ENCODE measurements at places on chromosomes 5 and 9.

- DNase-seq, result no peak
Observed at GRCh38 chr5:165573445-165573844, 2068.0 kb downstream of the MAT2B start.

DNA sequence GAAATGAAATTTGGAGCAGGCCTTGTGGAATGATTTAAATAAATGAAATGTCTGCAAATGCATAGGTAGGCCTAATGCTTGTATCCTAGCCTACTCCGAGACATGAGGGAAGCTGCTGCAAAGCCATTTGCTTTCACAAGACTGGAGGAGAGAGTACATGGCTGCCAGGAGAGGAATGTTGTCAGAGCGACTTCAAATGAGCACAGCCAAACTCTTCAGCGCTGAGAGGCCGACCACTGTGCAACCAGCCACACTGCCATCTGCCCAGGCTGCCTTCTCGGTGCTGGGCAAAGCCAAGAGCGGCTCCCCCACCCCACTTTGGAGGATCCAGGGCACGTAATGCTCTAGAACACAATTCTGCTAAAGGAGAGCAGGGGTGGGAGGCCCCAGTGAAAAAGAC, 122.6 kb downstream of the RASEF start:
- no peak for DNase-seq

DNA sequence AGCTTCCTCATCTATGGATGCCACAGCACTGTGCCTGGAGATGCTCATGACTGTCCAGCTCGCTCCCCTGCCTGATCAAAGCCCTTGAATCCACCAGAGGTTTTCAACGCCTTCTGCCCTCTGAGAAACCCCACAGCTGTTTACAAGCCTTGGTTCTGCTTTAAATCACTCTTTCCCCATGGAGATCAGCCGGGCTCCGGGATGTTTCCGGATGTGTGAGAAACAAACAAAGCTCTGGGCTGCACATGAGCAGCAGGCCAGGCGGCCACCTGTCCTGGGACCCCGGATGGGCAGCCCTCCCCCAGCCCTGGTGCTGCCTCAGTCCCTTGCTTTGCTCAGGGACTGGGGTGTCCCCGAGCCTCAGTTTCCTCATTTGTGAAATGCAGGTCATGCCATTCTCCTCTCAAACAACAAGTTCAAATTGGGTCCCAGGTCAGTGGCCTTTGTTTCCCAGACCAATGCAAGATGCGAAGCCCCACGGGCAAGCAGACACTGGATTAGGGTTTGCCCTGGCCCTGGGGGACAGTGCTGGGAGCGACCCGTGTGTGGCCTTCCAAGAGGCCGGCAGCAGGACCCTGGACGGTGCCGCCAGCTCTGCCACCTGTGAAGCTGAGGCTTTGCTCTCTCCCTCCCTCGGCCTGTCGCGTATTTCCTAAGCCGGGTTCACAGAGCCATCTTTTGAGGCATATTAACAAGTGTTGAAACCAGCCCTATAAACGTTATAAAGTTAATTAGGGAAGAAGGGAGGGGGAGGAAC, 42.4 kb upstream of the PHYKPL start:
- no peak for DNase-seq

DNA sequence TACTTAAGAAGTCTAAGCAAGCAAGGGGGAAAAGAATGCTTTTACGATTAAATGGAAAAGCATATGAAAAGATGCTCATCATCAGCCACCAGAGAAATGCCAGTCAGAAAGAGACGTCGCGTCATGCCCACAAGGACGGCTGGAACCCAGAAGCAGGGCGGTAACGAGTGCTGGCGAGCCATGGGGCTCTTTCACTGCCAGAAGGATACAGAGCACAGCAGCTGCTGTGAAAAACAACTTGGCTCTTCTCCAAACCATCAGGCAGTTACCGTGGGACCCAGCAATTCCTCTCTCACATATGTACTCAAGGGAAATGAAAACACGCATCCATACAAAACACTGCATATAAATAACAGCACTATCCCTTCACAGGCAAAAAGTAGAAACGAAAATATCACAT, 95.5 kb downstream of the CAMSAP1 start:
- no peak for DNase-seq

DNA sequence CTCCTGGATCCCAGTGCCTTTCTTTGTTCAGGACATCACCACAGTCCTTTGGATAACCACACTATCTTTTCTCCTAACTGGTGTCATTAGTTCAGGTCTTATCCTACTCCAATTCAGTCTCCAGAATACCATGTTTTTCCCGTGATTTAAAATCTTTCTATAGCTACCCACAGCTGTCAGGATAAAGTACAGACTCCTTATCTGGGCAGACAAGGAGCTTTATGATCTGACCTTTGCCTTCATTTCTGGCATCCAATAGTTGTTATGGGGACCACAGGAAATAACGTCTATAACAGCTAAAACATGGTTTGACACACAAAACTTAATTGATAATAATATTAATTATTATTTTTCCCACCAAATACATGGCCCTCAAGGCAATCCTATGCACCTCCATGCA, 125.6 kb downstream of the ARL15 start:
- no peak for DNase-seq

GRCh38 chr9:17521100-17521855, 57.6 kb upstream of the SH3GL2 start:
- no peak for DNase-seq

GRCh38 chr9:34547960-34548611, 25.3 kb upstream of the ENHO start:
- DNase-seq, result peak; percentile 22

GRCh38 chr5:82594097-82594496, 315.9 kb upstream of the RPS23 start:
- DNase-seq, result no peak

GRCh38 chr9:134793288-134794188, 87.1 kb upstream of the FCN2 start:
- DNase-seq, result no peak

DNA sequence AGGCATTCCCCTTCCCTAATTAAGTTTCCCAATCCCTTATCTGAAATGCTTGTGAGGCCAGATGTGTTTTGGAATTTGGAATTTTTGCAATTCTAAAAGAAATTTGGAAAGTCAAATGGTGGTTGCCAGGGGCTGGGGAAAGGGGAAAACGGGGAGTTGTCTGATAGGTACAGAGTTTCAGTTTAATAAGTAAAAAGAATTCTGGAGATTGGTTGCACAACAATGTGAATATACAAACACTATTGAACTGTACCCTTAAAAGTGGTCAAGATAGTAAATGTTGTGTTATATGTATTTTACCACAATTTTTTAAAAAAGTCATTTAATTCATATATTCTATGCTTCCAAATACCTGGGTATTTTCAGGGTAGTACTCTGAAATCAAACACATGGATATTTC, 154.5 kb downstream of the ADAMTS12 start:
- DNase-seq, result no peak

- DNase-seq, result no peak
Observed at GRCh38 chr5:45171563-45171962, 362.8 kb downstream of the MRPS30 start.

DNA sequence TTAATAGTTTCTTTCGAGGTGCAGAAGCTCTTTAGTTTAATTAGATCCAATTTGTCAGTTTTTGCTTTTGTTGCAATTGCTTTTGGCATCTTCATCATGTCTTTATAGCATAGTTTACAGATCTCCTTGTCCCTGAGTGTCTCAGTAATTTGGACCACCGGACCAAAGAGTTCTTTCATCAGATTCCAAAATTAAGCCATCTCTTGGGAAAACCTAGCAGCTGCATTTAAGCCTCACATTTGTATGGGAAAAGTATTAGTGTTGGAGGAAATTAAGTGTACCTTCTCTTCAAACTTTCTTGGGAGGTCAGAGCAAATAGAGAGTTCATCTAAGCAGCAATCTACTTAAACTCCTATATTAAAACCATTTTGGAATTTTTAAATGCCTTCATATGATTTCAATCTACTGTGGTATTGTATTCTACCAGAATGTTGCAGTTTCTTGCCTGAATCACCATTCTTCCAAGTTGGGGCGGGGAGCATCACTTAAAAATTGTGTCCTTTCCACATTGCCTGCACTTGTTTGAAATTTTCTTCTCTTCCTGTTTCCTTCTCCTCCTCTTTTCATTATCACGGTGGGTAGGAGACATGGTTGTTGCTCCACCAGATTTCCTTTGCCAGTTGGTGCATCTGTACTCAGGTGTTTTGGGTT, 97.3 kb upstream of the DAB2 start:
- no peak for DNase-seq

- no peak for DNase-seq
Observed at GRCh38 chr5:73032635-73033034, 76.8 kb downstream of the FCHO2 start.

DNA sequence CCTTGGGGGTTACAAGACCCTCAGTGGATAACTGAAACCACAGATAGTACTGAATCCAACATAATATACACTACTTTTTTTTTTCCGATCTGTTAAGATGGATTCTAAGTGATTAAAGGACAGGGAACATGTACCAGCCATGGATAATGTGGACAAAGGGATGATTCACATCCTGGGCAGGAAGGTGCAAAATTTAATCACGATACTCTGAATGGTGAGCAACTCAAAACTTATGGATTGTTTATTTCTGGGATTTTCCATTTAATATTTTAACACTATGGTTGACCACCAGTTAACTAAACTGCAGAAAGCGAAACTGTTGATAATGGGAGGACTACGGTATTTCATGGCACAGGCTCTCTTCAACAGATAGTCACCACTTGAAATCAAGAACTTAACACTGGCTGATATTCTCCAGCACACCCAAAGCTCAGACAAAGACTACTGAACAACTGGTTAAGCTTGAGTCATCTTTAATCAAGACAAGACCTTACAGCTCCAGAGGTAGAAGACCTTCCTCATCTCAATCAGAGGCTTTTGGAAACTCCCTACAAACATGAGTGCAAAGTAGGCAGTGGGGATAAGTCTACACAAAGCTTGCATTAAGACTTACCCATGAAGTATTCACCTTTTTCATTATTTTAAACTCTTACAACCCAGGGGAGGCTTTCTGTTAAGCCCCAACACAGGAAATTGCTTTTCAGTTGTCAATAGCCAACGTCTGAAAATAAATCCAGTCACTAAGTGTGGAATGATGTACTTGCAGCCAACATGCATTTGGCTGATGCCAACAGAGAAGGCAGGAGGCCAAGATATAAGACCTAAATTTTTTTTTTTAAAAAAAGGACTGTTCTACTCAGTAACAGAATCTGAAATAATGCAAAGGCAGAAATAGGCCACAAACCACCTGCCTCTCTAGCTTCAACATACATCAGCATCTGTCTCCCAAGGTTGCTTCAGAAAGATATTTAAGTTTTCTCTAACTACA, 78.7 kb downstream of the ELAVL2 start:
- DNase-seq, result no peak

GRCh38 chr5:39968381-39968780, 543.6 kb upstream of the DAB2 start:
- no peak for DNase-seq

DNA sequence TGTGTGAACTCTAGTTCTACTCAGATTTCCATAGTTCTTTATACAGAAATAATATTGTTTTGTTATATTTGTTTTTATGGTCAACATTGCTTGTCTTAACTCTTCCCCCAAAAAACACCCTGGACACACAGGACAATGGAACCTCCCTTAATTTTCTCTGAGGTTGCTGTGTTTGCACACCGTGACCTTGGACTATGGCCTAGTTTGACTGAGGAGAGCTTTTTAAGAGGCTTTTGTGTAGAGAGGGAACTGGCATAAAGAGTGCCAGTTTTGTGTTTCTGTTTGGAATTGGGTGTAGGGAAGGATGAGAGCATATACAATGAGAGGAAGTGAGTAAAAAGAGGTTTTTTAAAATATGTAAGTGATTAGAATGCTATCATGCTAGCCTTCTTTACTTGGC, 101.1 kb upstream of the MEF2C start:
- DNase-seq, result no peak

DNA sequence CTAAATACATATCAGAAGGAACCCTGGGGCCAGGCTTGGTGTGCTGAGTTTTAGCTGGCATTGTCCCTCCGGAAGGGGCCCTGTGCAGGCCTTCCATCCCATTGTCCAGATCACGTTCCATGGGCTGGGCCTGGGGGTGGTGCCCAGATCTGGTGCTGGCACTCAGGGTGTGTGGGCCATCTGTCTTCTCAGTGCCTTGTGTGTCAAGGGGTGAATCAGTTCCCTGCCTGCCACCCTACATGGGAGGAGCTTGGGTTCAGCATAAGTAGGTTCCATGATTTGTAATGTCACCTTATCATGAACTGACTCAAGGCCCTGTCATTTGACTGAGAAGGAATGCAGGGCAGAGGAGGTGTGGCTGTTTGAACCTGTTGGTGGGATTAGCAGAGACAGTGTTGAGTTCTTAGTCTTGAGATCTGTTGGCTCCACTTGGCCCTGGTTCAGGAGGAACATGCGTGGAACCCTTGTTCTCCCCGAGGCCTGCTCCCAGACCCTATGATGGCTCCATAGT, 176.8 kb downstream of the MACROH2A1 start:
- DNase-seq, result peak; percentile 8

DNA sequence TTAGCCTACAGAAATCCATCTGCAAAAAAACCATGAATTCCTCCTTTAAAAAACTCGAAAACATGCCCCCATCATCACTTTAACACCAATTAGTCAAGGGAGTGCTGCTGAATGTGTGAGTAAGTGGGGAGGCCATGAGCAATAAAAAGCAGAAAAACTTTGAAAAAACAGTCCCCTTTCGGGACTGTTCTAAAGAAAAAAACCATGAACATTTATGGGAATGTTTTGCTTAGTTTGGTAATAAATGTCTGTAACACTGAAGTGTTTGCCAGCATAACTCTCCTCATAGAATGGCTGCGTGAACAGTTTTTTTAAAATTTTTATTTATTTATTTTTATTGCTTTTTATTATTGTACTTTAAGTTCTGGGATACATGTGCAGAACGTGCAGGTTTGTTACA, 99.4 kb upstream of the TARS1 start:
- DNase-seq, result no peak

- DNase-seq, result no peak
Observed at GRCh38 chr5:143583409-143583808, 179.9 kb upstream of the NR3C1 start.

GRCh38 chr5:107129051-107129450, 541.7 kb downstream of the EFNA5 start:
- DNase-seq, result no peak

DNA sequence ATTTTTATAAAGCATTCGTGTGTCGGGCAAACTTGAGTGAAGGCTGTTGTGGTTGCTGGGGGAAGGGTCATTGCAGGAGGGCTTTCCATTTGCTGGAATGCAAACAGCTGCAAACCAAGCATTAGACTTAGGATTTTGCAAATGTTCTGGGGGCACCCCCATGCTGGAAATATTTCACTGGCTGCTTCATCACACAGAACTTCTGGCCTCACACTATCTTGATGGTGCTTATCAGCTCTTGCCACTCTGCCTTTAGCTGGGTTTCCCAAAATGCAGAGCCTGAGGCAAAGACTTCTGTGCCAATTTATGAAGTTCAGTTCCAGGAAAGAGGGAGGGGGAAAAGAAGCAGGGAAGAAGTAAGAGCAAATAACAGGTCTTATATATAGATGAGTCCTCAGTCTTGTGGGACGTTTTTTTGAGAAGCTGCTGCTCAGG, 8.6 kb upstream of the COL15A1 start:
- no peak for DNase-seq

DNA sequence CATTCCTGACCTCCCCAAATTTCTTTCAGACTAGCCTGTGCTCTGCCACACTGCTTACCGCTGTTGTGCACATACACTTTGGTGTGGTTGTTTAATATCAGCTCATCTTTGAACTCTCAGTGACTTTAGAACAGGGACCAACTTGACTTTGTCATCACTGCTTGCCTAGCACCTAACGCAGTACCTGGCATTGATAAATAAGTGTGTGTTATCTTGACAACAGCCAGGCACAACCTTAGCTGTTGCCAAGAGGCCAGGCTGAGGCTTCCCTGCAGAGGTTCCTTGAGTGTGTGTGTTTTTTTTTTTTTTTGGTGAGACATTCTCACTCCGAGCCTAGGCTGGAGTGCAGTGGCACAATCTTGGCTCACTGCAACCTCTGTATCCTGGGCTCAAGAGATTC, 41.0 kb upstream of the SLC28A3 start:
- DNase-seq, result no peak

Data from CD4-positive, alpha-beta T cell treated with Interleukin-4 for 1 hour (primary cell).